NAMALWA (cell line): ENCODE measurements at places on chromosomes 1 and 21.

DNA sequence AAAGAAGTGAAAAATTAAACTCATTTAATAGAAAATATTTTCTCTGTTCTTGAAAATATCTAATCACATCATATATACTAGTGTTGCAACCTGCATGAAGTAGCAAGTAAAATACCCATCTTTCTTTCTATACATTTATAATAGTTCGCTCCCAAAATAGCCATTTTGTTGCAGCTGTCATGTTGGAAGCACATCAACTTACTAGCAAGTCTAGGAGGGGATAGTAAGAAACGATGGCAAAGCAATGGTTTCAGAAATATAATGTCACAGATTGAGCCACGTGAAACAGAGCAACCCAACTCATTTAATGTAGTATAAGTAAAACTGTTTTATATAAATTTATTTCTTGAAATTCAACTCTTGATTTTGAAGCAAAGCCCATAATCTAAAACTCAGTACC lies 521.8 kb downstream of the LRRIQ3 start:
- no peak for DNase-seq

- DNase-seq: no peak
Observed at GRCh38 chr1:99751877-99752504, 14.4 kb downstream of the FRRS1 start.

- DNase-seq: no peak
Observed at GRCh38 chr1:29809446-29810120, 573.3 kb downstream of the PTPRU start.

- DNase-seq: no peak
Observed at GRCh38 chr1:30654188-30654587, 69.2 kb downstream of the MATN1 start.

- DNase-seq: no peak
Observed at GRCh38 chr1:31830511-31830910, 14.7 kb upstream of the SPOCD1 start.

GRCh38 chr1:75797606-75798216 lies 1.0 kb downstream of the MSH4 start:
- DNase-seq: no peak

- peak; percentile 92 for DNase-seq
Observed at GRCh38 chr1:208245185-208245705, 1.1 kb upstream of the PLXNA2 start.

- DNase-seq: no peak
Observed at GRCh38 chr1:230501849-230502248, 75.7 kb upstream of the PGBD5 start.

GRCh38 chr1:217089361-217090014 lies 366.3 kb upstream of the ESRRG start:
- DNase-seq: no peak

DNA sequence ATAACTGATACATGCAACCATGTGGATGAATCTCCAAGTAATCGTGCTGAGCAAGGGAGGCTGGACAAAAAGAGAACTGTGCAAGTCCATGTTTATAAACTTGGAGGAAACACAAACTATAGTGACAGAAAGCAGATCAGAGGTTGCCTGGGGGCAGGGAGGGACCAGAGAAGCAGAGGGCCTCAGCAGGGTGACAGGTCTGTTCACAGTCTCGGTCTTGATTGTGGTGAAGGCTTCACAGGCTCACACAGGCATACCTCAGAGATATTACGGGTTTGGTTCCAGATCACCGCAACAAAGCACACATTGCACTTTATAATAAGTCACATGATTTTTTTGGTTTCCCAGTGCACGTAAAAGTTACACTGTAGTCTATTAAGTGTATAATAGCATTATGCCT lies 28.5 kb downstream of the ACOT7 start:
- DNase-seq: peak; percentile 37
